ENCODE measurements at places on chromosomes 5 and 9.

DNA sequence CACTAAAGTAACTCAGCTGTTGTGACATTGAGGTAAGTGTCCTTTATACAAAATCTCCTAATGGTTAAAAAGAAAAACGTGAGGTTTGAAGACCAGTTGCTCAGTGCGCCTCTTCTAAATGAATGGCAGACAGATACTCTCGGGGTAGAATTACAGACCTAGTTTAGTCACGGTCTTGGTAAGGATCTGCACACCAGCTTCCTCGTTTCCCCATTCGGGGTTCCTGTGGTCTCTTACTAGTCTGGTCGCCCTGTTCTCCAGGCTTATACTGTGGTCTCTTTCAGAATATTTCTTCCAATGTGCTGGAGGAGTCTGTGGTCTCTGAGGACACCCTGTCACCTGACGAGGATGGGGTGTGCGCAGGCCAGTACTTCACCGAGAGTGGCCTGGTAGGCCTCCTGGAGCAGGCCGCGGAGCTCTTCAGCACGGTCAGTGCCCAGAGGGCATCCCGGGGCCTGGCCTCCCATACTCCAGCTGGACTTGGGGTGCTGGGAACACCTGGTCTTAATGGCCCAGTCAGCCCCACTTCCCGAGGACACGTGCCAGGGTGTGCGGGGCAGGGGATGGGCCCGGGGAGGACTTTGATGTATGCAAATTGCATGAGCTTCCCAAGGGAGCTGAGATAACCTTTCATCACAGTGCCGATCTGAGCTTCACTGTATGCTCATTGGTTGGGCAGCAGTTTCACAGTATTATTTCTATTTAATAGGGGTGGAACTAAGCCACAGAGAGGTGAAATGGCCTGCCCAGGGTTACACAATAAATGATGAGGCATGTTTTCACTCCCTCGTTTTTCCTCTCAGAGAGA, 224.5 kb downstream of the DOCK8 start:
- no peak for DNase-seq

GRCh38 chr5:52746539-52746938, 41.2 kb upstream of the ITGA1 start:
- no peak for DNase-seq

DNA sequence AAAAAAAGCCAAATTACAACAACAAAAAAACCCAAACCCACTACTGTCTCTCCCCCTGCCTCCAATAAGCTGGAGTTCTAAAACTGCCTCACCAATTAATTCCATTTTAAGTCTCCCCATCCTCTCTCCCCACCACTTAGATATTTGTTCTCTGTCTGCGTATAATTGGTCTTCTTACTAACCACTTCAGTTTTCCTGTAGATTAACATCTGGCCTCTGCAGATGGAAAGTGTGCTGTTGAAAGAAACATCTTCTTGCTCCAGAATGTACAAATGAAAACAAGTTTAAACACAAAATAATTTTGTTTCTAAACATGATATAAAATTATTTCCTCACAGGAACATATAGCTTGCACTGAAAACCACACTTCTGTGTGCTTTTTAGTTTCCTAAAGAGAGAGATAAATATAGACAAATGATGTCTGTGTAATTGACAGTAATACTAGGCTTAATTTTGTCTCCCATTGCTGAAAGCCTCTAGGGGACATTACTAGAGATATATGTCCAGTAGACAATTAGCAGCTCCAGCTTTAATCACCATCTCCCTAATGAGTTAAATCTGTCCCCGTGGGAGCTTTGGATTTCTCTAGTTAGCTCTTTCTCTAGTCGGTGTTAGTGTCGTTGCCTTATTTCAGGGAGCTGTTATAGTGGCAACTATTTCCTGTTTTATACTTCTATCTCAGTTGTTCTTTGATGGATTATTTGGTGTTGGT, 164.0 kb downstream of the ARHGAP26 start:
- DNase-seq: no peak

DNA sequence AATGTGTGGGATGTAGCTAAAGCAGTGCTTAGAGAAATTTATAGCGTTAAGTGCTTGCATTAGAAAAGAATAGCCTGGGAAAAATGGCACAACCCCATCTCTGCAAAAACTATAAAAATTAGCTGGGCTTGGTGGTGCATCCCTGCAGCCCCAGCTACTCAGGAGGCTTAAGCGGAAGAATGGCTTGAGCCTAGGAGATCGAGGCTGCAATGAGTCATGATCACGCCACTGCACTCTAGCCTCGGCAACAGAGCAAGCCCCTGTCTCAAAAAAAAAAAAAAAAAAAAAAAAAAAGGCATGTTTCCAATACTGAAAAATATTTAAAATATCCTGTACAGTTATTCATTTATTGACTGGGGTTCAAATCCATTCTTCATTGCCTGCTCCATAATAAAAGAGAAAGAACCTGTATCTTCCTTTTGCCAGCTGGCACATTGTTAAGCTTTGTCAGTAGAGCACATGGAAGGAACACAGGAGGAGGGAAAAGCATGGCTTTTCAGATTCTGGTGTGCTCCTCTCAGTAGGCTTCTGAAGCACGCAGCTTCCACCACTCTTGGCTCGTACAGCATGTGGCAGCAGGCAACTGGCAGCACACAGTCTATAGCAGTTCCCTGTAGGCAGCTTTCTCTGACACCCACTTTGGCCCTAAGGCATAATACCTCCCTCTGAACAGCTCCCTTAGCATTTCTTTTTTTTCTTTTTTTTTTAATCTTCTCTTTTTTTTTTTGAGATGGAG, 73.5 kb downstream of the TRIM36 start:
- no peak for DNase-seq

Data from activated CD8-positive, alpha-beta memory T cell treated with anti-CD3 and anti-CD28 coated beads for 1 hour (primary cell).